NCI-H82 (cell line): ENCODE measurements at places on chromosomes 7 and 10.

DNA sequence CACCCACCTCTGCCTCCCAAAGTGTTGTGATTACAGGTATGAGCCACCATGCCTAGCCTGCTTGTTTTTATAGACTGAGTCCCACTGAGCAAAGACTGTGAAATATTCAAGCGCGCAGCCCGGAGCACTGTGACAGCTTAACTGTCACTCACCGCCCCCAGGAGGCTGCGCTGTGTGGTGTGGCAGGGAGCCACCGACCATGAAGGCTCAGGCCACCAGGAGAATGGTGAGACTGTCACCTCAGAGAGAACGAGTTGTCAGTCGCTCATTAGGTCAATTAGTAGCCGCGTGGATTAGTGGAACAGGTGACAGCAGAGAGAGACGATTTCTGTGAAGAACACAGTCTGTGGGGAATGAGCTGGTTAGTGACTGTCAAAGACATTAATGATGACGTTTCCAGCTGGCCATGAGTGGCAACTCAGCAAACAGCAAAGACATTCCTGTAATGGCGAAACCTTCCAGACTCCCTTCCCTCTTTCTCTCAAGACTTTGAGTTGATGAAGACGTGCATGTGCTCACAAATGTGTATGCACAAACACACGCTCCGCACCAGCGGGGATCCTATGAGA lies 64.5 kb downstream of the CYCS start:
- DNase-seq, result peak; percentile 20

DNA sequence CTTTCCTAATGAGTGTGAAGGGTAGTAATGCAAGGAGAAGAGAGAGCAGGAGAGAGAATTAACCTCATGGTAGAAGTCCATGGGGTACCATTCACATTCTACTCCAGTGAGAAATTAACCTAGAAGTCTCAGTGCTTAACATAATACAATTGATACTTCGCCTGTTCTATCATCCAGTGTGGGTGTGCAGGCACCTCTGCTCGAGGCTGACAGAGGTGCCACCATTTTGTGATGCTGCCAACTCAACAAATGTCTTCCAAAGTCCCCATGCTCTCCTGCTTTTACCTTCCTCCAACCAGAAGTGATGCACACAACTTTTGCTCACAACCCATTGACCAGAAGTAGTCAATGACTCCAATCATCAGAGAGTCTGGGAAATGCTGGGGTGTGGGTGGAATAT lies 118.3 kb upstream of the LAMB4 start:
- no peak for DNase-seq

GRCh38 chr7:1920266-1920681 lies 250.2 kb downstream of the ELFN1 start:
- no peak for DNase-seq

- no peak for DNase-seq
Observed at GRCh38 chr7:27686315-27686714, 23.6 kb upstream of the HIBADH start.

DNA sequence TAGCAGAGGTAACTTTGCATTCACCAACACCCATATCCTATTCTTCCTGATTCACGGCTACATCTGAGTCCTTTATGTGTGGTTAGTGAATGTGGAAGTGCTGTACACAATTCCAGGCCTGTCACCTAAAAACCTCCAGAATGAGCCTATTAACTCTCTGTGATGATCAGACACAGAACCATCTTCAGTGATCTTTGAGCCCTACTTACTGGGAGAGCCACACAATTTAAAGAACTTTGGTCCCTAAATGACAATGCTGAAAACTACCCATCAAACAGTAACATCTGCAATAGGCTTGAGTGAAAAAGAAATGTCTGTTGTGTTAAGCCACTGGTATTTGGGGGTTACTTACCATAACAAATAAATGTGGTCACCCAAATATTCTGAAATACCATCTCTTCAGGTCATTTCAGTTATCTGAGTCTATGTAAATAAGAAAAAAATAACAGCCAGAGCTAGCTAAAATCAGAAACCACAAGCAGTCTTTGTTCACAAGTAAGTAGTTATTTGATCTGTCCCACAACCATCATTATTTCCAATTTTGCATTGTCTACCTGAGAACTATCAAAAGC lies 145.7 kb downstream of the HGF start:
- DNase-seq, result no peak

DNA sequence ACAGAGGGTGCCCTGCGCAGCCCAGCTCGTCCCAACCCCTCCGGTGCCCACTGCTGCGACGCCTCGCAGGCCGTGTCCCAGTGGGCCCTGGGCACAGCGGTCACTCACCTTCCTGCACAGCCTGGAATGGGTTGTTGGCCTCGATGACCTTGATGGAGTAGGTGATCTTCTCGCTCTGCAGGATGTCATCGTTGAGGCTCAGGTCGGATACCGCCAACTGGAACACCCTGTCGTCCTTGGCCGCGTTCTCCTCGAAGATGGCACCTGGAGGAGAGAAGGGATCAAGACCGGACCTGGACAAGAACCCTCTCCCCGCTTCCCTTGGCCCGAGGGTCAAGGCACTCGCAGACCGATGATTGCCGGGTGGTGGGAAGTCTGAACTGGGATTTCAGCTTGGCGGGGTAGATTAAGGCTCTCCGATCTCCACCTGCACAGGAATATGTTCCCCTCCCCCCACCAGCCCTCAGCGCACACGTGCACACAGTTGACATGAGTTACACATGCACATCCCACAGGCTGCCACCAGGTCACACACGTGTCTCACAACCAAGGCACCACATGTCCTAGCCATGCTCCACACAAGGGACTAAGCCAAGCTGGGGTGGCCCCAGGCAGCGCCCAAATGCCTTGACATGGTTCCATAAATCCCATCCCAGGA lies 2.6 kb downstream of the GRID1 start:
- peak; percentile 6 for DNase-seq

DNA sequence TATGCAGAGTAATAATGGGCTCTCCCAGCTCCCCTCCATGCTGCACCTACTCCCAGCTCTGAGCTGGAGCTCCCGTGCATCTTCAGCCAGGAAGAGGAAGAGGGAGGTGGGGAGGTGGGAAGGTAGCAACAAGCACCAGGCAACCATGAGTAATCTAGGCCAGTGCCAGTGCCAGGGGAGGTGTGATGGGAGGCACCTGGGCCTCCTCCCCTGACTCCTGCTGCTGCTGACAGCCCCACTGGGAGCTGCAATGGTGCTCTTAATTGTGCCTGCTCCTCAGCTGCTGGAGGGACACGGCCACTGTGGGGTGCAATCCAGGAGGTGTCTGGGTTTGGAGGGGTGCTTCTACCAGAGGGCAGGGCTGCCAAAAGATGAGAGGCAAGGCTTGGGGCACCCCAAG lies 243.0 kb downstream of the PLXNA4 start:
- DNase-seq, result no peak

- DNase-seq, result no peak
Observed at GRCh38 chr10:74988054-74988775, 123.2 kb upstream of the SAMD8 start.

DNA sequence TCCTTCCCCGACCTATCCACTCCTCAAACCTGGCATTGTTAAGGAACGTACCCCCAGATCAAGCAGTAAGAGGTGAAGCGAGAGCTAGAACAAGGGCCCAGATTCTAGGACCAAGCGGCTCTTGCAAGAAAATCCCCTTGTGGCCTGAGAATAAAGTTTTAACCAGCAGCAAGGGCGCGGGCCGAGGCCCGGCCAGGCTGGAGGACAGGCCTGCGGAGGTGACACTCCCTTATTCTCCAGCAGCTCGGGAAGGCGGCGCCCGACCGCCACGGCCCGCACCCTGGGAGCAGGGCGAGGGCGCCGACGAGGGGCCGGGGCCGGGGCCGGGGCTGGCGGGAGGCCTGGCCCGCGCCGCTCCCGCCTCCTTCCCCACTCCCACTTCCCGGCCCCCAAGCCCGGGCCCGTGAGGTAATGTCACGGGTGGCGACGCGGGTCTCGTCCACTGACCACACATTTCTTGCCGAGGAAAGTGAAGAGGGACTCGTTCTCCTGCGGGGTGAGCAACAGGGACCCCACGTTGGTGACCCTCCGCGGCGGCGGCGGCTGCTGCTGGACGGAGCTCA lies 551 bp downstream of the WASL start:
- DNase-seq, result peak; percentile 67

- DNase-seq, result no peak
Observed at GRCh38 chr7:107208024-107208521, 39.3 kb downstream of the HBP1 start.

GRCh38 chr7:45720989-45721388 lies 146.8 kb downstream of the ADCY1 start:
- DNase-seq, result no peak
